ENCODE measurements at places on chromosomes 1 and 21. TPM values are rescaled to one million over a fixed set of nuclear protein-coding genes. Genes with fewer than 3 reads are reported as not detected.

CD53 gene
- total RNA-seq = 0.30 TPM

DMBX1 gene
- total RNA-seq = not detected

RGS18 gene
- not detected for total RNA-seq

ZBTB7B gene
- 20.7 TPM for total RNA-seq

RNF186 gene
- total RNA-seq = not detected

- no peak for DNase-seq
Measured at GRCh38 chr1:191125950-191126349, 648.3 kb upstream of the BRINP3 start.

DNA sequence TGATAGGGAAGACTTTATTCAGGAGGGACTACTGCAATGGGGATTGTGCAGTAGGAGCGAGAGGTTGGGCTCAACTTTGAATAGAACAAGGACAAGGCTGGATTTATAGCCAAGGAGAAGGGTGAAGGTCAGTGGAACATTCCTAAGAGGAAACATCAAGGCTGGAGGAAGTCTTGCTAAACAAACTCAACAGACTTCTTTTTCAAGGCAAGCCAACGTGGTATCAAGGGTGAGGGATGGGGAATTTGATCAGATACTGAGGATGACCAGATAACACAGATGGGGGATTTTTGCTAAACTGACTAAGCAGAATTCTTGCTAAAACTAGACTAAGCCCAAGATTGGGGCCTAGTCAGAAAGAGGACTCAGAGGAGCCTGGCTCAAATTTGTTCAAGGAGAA, 107.3 kb downstream of the DUSP10 start:
- no peak for DNase-seq

- no peak for DNase-seq
Measured at GRCh38 chr1:212302745-212303383, 17.7 kb downstream of the PPP2R5A start.

- DNase-seq = peak; percentile 53
Measured at GRCh38 chr1:212743901-212744475, 44.3 kb upstream of the BATF3 start.

- no peak for DNase-seq
Measured at GRCh38 chr1:175208773-175209492, 16.4 kb upstream of the KIAA0040 start.

GRCh38 chr1:168963601-168964000, 142.9 kb upstream of the ATP1B1 start:
- no peak for DNase-seq

DNA sequence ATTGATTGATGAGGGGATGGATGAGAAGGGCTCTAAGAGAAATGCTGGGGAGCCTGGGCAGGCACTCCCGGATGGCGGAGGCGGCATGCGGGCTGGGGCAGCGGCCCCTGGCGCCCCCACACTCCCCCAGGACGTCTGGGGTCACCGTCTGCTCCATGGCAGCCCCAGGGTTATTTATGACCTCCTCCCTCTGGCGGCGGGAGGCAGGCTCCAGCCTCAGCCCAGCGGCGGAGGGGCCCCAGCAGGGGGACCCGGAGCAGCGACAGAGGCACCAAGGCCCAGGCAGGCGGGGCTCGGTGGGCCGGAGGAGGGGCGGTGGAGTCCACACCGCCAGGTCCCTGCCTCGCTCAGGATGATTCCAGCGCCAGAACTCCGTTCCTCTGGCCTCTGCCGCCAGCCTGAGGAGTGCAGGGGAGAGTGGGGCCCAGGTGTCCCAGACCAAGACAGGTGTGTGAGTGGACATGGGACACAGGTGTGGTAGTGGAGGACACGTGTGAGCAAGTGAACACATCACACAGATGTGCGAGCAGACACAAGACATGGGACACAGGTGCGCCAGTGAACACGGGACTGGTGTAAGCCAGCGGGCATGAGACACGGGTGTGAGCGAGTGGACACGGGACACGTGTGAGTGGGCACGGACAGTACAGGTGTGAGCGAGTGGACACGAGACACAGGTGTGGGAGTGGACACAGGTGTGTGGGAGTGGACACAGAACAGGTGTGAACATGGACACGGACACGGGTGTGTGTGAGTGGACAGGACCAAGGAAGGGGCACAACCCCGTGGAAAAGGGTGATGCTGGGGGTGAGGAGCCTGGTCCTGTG, 2.5 kb upstream of the SAMD11 start:
- DNase-seq = peak; percentile 82

DNA sequence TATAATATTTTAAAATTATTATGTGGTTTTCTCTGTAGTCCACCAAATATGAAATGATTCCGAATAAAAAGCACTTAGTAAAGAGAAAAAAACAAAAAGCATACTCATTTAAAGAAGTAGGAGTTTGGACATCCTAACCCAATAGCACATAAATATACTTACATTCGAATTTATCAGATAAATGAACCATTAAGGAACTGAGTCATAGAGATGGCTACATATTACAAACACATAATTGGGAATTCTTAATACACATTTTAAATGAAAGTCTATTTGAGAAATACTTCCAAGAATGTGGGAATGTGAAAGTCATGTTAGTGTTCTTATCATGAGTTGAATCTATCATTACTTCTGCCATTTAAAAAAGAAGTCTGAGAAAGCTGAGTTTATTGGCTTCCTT, 75.0 kb downstream of the USP24 start:
- DNase-seq = no peak

DNA sequence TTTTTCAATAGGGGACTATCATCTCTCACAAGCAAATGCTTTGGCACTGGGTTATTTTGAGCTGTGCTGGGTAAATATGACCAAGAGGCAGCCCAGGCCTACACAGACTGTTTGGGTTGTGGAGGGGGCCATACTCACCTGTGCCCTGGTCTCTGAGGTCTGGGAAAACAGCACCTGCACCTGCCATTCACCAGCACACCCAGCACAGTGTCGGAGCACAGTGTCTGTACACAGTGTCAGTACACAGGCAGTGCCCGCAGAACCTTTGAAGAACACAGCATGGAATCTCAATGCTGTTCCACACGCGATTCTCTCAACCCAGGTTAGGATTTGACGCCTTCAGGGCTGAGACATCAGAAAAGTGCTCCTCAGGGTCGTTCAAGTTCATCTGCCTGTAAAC, 35.0 kb upstream of the FAM89A start:
- DNase-seq = no peak

DNA sequence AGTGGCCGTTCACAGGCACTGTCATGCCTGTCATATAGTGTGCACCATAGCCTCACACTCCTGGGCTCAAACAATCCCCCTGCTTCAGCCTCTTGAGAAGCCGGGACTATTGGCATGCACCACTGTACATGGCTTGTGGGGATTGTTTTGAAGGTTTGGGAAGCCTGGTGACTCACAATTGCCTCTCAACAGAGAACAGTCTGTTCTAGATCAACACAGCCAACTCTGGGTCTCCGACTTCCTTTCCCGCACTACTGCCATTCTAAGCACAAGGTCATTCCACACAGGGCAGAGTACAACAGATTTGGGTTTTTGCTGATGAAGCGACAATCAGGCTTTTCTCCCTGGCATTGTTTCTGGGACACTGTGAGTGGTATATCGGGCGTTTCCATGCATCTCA, 15.5 kb upstream of the AHCTF1 start:
- DNase-seq = peak; percentile 58

DNA sequence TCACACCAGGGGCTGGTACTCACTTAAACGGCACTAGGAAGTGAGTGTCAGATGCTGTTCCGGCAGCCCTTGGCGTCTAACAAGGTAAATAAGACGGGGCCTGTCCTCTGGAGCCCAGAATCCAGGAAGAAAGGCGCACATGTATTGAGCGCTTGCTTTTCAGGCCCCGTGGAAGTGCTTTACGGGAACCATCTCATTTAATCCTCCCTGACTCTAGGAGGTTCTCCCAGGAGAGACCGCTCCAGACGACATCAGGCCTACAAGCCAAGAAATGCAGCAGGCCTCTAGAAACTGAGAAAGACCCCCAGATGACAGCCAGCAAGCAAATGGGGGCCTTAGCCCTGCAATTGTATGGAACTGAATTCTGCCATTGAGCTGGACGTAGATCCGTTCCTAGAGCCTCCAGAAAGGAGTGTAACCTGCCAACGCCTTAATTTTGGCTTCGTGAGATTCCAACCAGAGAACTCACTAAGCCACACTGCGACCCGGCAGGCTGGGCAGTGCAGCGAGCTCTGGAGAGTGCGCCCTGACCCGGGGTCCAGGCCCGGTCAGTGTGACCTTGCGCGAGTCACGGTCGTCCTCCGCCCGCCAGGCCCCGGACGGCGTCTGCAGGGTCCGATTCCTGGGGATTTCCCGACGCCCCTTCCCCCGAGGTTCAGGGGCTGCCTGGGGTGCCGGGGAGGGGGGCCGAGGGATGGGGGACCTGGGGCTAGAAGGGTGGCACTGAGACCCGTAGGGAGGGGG, 532 bp upstream of the MANEAL start:
- DNase-seq = no peak

- DNase-seq = no peak
Measured at GRCh38 chr1:145977016-145977415, 12.5 kb downstream of the POLR3GL start.

DNA sequence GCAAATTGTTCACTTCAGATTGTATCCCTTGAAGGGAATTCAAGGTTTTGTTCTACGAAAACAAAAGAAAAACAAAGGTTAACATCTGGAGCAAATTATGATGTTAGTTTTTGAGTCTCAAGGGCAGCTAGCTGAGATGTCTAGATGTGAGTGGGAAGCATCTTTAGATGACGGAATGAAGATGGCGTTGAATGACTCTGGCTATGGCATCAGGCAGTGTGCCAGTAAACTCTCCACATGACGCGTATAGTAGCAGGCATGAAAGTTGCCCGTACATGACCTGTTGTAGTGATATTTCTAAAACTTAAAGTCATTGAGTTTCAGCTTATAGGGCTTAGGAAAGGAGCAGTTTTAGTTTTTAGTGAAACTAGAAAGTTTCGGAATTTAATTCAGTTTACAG, 12.3 kb upstream of the SDC3 start:
- no peak for DNase-seq

DNA sequence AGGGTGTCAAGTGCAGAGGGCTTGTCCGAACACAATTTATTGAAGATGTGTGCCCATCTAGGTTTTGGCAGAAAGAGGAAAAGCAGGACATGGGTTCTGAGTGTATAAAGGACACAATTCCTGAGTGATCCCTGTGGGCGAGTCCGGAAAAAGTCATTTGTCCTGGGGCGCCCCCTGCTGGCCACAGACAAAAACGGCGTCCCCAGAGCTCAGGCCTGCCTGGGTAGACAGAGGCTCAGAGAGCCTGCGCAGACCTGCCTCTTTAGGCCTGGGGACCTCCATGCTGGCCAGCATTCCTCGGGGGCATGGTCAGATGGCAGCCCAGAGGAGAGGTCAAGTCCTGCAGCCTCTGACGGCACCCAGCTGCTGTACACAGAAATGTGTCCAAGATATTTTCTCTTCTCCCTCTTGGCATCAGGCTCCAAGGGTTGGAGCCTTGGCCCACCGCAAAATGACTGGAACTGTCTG, 65.5 kb upstream of the LRP8 start:
- DNase-seq = peak; percentile 72

- DNase-seq = no peak
Measured at GRCh38 chr21:44816761-44817505, 929 bp downstream of the SUMO3 start.
